ENCODE measurements at places on chromosomes 3 and 15.
A peak's percentile ranks its signal among the peaks of the same experiment; 100 is the strongest.

DNA sequence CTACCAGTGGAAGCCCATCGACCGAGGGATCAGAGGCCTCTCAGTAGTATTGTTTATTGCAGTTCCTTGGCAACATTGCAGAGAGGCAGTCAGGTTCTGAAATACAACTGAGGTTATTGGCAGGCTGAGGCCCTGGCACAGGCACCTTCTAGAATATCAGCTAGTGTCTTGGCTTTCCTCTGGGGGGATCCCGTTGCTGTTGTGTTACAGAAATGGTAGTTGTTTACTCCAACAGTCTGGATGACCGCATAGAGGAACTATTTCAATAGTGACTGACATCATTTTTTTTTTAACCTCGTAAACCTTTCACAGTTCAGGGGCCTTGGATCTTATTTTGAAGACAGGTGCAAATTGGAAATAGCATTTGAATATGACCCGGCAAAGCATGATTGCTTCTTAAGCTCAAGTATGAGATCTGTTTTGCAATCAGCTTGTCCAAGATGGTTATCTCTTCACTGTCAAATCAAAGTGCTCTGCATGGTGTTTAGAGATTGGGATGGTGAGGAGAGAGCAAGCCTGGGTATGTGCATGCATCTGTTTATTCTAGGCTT lies 63.9 kb downstream of the PGPEP1L start:
- no peak for DNase-seq

DNA sequence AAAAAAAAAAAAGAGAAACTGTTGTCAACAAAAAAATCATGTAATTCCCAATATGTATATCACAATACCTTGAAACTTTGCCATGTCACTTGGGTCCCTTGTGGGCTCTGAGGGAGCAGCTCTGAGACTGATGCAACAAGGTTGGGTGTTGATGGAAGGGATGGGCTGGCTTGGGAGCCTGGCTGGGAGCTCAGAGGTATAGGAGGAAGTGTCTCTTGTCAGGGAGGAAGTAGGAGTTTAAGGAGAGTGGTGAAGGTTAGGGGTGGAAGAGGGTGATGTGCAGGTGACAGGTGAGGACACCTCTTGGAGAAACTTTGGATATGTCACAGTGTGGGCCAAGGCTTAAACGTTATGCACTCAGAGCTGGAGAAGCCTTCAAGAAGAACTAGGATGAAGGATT lies 2.0 kb upstream of the TM6SF1 start:
- DNase-seq, result no peak

DNA sequence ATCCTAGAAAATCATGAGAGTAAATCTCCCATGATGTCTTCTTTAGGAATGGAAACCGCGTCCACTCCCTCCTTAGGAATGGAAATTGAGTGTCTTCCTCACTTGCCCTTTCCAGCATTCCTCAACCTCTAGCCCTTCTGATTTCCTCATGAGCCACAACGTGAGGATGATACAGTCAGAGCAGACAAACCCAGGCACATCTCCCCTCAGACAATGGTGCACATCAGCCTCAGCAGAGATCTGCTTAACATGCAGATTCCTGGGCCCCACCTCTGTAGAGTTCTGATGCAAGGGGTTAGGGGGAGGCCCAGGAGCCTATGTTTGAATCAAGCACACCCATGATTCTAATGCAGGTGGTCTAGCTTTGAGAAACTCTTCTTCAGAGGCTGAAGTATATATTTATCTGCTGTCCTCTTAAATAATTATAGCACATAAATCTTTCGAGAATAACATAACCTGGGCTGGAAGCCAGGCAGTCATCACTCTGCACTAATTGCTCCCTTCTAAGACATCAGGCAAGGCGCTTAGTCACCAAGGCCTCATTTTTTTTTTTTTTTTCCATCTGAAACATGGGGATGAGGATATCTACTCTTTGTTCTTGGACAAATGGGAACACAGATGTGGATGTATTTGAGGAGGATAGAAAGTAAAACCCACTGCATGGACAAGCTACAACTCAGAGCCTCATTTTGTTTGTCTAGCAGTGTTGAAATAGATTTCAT lies 81.7 kb downstream of the PRICKLE2 start:
- no peak for DNase-seq

GRCh38 chr15:76180321-76180720 lies 120.5 kb downstream of the TMEM266 start:
- no peak for DNase-seq

GRCh38 chr3:65748326-65748725 lies 290.4 kb downstream of the MAGI1 start:
- DNase-seq, result no peak

- no peak for DNase-seq
Measured at GRCh38 chr3:101217472-101218245, 102.7 kb downstream of the IMPG2 start.

DNA sequence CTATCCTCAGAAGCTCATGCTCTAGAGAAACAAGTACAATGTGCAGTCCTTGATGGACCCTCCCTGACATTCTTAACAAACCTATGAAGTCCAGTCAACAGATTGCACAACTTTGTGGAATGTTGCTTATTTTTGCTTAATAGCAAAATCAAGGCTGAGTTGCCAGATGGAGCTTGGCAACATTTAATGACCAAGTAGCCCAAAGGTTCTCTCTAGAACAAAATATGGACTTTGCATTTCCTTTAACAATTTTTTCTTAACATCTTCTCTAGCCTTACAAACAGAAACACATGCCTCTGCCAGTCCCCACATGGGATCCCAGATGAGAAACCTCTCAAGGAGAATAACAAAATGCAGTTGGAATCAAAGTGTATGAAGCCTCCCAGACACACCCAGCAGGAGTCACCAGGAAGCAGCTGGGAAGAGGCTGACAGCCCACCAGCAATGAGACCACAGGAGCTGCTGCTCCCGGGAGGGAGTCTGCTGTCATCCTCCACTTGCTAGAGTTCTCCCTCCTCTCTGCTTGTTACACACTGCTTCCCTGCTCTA lies 422.5 kb upstream of the CDIN1 start:
- no peak for DNase-seq

GRCh38 chr3:155631323-155632019 lies 113.4 kb downstream of the PLCH1 start:
- no peak for DNase-seq

- DNase-seq, result no peak
Measured at GRCh38 chr3:57890874-57891273, 117.3 kb upstream of the FLNB start.

GRCh38 chr3:58965865-58966264 lies 84.0 kb downstream of the CFAP20DC start:
- no peak for DNase-seq

GRCh38 chr3:114127517-114127916 lies 51.3 kb downstream of the DRD3 start:
- no peak for DNase-seq

GRCh38 chr3:188635258-188636042 lies 481.5 kb downstream of the LPP start:
- no peak for DNase-seq

- DNase-seq, result no peak
Measured at GRCh38 chr3:47128137-47128536, 35.8 kb downstream of the SETD2 start.

DNA sequence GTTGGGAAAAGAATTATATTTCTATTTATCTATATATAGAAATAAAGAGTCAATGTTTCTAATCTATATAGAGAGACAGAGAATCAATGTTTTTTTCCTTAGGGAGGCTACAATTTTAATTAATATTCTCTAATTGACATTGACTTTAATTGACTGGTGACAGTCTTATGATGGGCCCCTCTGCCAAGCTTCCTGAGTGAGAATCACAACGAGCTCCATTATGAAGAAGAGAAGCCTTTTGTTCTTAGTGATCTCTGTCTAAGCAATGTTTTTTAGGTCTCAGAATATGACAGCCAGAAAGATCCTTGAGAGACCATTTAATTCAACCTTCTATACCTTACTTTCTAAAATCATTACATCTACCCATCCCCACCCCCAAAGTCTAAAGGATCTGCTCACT lies 70.9 kb downstream of the IGSF11 start:
- DNase-seq, result no peak

- DNase-seq, result no peak
Measured at GRCh38 chr15:101151288-101151687, 100.6 kb downstream of the CHSY1 start.

DNA sequence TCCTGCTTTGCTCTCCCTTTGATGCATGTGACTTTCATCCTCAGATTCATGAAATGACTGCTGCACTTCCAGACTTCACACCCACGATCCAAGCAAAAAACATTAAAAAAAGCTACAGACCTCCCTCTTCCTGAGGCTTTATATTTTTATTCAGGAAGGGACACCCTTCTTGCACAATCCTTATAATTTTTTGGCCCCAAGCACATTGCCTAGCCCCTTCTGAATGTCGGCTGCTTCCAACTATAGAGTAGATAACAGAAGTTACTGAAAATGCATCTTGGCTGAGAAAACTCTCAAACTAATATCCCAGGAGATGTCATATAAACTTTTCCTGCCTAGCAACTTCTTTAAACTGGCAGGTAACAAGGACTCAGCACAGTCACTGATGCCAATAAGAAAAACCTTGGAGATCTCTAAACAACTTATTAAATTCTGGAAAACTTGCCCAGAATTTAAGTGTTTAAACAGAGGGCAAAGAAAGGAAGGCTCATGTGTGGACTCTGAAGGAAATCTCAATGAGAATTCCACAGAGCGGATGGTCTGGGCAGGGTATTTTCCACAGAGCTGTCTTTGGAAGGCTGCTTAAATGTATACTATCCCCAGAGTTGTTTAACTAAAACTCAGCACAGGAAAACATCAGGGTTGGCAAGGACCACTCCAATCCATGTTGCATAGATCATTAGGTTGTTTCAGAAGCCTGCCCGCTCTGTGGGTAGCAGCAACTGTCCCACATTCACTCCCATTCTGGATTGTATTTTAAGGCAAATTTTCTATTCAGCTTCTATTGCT lies 746.8 kb upstream of the LMCD1 start:
- no peak for DNase-seq

- DNase-seq, result peak; percentile 70
Measured at GRCh38 chr15:65286069-65286703, 497 bp downstream of the PARP16 start.

DNA sequence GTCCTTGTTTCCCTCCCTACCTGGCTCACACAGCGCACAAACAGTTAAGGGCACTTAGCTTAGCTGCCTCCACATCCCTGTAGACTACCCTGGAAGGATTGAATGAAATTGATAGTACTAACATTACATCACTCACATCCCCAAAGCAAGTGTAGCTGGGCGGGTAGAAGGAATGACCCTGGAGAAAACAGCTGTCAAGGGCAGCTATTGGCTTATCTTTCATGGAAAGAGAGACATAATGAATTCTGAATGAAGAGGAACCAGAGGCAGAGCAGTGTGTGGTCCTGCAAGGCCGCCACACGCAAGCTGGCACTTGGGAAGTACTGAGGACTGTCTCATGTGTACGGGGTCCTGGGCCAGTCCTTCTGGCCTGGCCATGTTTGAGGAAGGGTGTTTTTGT lies 369.6 kb upstream of the RGMA start:
- no peak for DNase-seq

- DNase-seq, result no peak
Measured at GRCh38 chr3:55297706-55298105, 189.4 kb downstream of the WNT5A start.

DNA sequence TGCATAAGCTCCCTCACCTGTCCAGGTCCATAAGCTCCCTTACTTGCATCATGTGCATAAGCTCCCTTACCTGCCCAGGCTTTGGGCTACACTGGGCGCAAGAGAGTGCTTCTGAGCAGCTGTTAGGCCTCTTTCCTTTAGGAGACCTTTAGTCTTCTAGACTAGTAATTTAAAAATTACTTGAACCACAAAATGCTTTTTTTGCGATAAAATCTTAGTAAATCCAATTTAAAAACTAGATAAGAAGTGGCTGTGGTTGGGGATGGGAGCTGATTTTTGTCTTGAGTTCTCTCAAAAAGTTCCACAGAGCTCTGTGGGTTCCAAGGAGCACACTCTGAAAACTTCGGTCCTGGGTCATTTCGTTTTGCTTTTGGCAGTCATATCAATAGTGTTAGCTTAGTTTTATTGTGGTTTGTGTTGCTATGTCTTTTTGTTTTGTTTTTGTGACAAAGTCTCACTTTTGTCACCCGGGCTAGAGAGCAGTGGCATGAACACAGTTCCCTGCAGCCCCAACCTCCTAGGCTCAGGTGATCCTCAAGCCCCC lies 6.7 kb downstream of the CEMIP start:
- no peak for DNase-seq

GRCh38 chr3:29168696-29169095 lies 112.2 kb upstream of the RBMS3 start:
- no peak for DNase-seq

GRCh38 chr15:73389971-73390544 lies 21.3 kb upstream of the HCN4 start:
- DNase-seq, result no peak

- DNase-seq, result no peak
Measured at GRCh38 chr3:86782866-86783265, 208.1 kb downstream of the VGLL3 start.

GRCh38 chr3:123026565-123027291 lies 835 bp downstream of the SEMA5B start:
- peak; percentile 63 for DNase-seq

DNA sequence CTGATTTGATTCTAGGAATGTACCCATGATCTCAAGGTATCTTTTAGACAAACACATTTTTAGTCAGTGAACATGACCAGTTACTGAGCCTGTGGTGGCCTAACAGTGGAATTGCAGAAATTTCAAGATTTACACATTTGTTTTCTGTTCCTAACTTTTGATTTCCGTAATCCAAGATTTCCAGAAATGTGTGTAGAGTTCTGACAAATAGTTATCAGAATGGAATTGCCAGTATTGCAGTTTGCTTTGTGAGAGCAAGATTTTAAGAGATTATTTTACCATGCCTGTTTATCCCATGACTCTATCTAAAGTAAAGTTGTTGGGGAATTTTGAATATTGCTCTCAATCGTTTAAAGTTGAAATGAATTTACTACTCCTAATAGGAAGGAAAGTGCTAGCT lies 11.7 kb upstream of the UTS2B start:
- DNase-seq, result no peak
